ENCODE measurements at places on chromosomes 5 and 9. TPM values are rescaled to one million over a fixed set of nuclear protein-coding genes. Genes with fewer than 3 reads are reported as not detected.

The FLT4 gene
- 2.0 TPM for total RNA-seq

The ABO gene
- total RNA-seq, result not detected

The TMEM171 gene
- 6.4 TPM for total RNA-seq

The PPP1R2B gene
- total RNA-seq, result 0.13 TPM

The RXRA gene
- 36.5 TPM for total RNA-seq

The ZNF367 gene
- total RNA-seq, result 3.9 TPM

The FAM200C gene
- total RNA-seq, result 2.3 TPM

The IL9 gene
- not detected for total RNA-seq

The PCDHA13 gene
- not detected for total RNA-seq

The PCDHGC4 gene
- total RNA-seq, result not detected

The PLK2 gene
- 49.2 TPM for total RNA-seq

The NFX1 gene
- 32.3 TPM for total RNA-seq

The ABLIM3 gene
- 19.4 TPM for total RNA-seq

The LTC4S gene
- 0.63 TPM for total RNA-seq

All from A549 treated with ZK216348 at 1 μM for 4 hours (cell line).